ENCODE measurements at places on chromosomes 16 and 17. TPM values are rescaled to one million over a fixed set of nuclear protein-coding genes. Genes with fewer than 3 reads are reported as not detected.

DNA sequence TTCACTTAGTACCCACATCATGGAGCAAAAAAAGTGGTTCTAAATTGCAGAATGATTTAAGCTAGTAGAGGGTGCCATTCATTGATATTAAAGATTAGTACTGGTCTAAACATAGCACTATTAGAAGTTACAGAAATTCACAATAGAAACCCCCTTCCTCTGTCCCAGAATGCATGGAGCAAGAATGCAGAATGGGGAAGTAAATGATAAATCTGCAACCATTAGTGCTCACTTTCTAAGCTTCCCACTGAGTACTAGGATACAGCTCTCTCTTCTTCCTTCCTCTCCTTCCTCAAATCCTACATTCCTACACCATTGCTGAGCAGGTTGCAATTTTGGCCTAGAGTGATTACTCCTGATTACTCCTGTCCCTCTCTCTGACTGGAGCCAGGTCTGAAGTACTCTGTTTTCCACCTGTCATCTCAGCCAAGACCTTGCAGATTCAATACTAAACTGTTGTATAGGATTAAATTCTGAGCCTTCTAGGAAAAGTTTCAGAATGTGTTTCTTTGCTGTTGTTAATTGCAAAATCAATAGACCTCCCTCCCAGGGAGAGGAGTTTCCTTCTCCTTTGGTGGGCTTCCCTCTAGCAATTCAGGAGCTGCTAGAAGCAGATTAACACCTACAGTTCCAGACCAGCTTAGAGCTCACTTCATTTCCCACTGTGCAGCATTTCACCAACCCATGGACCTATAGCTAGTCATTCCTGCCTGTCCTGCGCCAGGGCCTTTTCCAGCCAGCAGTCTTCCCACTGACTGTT lies 165.5 kb upstream of the TBX2 start:
- DNase-seq, result no peak

DNA sequence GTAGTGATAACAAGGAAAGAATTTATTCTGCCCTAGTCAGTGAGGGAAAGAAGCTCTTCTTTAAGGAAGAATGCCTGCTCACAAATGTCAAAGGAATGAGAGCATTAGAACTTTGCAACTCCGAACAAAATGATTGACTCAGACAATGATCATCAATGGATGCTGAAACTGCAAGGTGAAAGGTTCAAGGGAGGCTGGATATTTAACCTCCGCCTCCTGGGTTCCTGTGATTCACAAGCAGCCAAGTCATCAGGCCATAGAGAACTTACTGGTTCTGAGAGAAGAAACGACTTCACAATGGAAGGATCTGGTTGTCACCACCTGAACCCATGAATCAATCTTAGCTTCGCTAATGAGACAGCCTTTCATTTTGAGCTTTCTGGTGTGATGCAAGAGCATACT lies 16.0 kb upstream of the SCNN1B start:
- DNase-seq, result no peak

Gene CDRT4
- total RNA-seq, result 22.2 TPM

DNA sequence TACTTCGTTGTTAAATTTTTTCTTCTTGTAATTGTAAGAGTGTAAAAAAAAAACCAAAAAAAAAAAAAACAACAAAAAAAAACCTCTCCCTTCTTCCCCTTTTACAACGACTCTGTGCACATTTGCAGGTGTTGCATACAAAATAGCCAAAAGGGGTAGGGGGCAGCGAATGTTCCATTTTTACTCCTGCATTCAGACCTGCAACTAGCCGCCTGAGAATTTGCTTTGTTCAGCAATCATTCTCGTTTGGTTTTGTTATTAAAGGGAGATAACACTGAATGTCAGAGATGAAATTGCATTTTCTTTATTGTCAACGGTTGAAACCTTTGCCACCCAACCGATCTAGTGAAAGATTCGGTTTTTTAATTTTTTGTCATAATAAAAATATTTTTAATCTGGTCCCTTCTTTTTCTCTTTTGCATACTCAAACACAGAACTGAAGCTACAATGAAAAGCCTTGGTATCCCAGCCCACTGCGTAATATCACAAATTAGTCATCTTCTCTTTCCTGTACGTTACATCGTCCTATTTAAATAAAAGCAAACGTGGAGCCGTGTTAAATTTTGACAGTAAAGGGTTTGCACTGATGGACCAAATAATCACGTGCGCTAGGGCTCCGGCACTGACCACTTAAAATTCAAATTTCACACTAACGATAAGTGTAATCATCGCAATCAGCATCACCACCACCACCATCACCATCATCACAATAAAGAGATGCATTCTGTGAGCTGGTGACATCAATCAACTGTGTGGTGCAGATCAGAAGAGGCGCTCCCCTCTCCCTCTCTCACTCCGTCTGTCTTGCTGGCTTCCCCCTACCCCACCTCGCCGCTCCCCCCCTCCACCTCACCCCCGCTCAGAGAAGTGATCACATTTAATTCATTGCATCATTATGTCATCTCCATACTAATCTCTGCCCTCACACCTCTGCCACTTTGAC lies 406.2 kb upstream of the PSMD7 start:
- no peak for DNase-seq

DNA sequence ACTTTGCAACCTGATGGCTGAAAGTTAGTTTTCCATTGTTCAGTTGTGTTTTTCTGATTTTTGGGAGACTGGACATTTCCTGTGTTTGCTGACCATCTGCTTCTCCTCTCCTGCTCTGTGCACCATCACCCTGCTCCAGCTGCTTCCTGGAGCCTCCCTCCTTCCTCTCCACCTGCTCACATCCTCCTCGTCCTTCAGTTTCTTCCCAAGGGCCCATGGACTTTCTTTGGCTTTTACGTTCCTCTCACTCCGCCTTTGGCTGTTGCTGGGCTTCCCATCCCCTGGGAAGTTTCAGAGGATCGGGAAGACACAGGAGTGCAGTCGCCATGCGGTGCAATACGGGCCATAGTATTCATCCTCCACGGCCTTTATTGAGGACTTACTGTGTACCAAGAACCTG lies 61.6 kb downstream of the TNFRSF13B start:
- no peak for DNase-seq

DNA sequence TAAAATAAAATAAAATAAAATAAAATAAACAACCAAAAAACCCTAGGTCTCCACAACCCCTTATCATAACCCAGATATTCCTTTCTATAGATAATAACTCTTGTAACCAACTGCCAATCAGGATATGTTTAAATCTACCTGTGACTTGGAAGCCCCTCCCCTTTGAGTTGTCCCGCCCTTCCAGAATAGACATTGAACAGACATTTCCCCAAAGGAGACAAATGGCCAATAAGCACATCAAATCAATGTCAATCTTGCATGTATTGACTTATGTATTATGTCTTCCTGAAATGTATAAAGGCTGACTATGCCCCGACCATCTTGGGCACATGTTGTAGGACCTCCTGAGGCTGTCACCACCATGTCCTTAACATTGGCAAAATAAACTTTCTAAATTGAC lies 1.5 kb upstream of the MAPK7 start:
- no peak for DNase-seq

- DNase-seq, result no peak
Observed at GRCh38 chr17:41334385-41335305, 16.0 kb downstream of the KRT33A start.

GRCh38 chr16:83453977-83454376 lies 353.8 kb upstream of the HSBP1 start:
- no peak for DNase-seq

DNA sequence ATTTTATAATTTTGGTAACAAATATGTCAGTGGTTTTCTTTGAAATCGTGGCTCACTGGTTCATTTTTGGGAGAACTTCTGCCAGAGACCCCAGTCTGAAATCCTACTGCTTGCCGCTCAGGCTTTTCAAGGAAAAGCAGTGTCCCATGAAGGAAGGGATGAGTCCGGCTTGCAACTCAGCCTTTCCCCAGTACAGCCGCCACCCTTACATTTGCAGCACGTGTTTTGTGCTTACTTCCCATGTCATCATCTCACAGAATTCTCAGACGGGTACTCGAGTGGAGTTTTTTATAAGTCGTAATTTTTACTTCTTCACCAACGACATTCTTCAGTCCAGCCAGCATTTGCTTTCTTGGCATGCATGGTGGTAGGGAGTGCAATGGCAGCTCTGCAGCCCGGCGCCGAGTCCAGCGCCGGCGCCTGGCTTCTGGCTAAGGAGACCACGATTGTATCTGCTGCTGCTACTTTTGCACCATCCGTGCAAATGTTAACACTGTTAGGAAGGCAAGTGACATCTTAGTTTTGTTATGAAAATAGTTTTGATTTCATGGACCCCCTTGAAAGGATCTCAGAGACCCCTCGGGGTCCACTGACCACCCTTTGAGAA lies 111.0 kb downstream of the AMFR start:
- no peak for DNase-seq

Gene SHISA9
- 0.21 TPM for total RNA-seq

- DNase-seq, result no peak
Observed at GRCh38 chr16:3068487-3068886, 3.0 kb downstream of the IL32 start.

DNA sequence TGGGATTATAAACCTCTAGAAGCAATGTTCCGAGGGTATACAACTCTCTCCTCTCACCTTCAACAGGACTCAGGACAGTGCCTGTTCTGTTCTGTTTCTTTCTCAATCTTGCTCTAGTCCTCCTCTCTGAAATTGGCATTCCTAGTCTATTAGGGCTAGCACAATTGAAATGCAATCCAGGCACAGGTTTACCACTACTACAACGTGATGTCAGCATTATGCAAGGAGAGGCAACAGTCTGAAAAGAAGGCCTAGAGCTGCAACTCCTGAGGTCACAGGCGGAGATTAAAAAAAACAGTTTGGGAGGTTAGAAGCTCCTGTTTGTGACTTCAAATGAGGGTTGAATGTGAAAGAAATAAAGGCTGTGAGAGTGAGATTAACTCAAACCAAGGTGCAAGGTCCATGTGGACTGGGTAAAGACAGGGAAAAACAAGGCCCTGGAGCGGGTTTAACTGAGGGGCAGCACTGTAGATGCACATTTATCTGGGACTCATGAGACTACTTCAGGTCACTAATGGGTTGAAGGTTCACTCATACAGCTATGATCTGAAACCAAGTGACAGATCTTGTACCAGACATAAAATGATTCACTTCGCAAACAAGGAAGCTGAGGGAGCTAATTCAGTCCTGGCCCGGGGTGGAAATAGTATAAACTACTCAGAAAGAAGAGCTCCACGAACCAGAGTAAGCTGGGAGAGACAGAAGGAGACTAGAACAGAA lies 16.8 kb downstream of the AMFR start:
- no peak for DNase-seq

- DNase-seq, result no peak
Observed at GRCh38 chr17:38429476-38430100, 1.3 kb downstream of the ARHGAP23 start.
